Motor neuron (in vitro differentiated cells): ENCODE measurements at places on chromosomes 12 and 14. TPM values are rescaled to one million over a fixed set of nuclear protein-coding genes. Genes with fewer than 3 reads are reported as not detected.

TEAD4 gene
- total RNA-seq = 16.9 and 21.0 TPM in 2 replicates

TEX52 gene
- 0.52 TPM in 1 of 2 replicates, not detected in the other for total RNA-seq

ERP27 gene
- total RNA-seq = 0.19 TPM in 1 of 2 replicates, not detected in the other

TSPAN8 gene
- 0.25 TPM in 1 of 2 replicates, not detected in the other for total RNA-seq

C12orf42 gene
- total RNA-seq = 0.14 TPM in 1 of 2 replicates, not detected in the other

GLT8D2 gene
- 3.4 and 4.8 TPM in 2 replicates for total RNA-seq

KMT2D gene
- total RNA-seq = 88.9 and 96.4 TPM in 2 replicates

LBHD2 gene
- total RNA-seq = not detected in 2 replicates

TBC1D30 gene
- 0.10 and 0.59 TPM in 2 replicates for total RNA-seq
